ENCODE measurements at places on chromosomes 2 and 18. TPM values are rescaled to one million over a fixed set of nuclear protein-coding genes. Genes with fewer than 3 reads are reported as not detected.

DNA sequence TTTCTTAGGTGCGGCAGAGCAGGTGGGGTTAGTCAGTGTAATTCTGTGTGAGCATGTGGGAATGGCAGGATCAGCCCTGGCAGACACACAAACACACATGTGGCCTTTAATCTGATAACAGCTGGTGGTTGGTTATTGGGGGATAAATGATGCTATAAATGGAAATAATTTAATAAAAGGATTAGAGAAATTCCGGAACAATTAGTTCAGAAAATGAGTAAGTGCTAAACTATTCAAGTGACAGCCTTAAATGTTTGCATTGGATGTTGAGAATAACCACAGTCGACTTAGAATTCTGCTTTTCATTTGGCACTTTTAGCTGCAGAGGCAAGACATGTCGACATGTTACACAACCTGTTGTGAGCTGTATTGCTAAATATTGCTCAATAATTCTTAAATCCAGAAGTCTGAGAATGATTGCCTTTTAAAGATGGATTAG is 7.2 kb downstream of the SMYD1 start:
- ATAC-seq: peak; percentile 57

Gene AAMP
- 67.0 TPM for total RNA-seq

Gene DHRS9
- total RNA-seq: 23.8 TPM

- ATAC-seq: no peak
Measured at GRCh38 chr2:63882395-63883105, 40.9 kb downstream of the UGP2 start.

Gene NXPH2
- total RNA-seq: not detected

GRCh38 chr2:237532160-237532559 is 34.2 kb upstream of the PRLH start:
- ATAC-seq: no peak

DNA sequence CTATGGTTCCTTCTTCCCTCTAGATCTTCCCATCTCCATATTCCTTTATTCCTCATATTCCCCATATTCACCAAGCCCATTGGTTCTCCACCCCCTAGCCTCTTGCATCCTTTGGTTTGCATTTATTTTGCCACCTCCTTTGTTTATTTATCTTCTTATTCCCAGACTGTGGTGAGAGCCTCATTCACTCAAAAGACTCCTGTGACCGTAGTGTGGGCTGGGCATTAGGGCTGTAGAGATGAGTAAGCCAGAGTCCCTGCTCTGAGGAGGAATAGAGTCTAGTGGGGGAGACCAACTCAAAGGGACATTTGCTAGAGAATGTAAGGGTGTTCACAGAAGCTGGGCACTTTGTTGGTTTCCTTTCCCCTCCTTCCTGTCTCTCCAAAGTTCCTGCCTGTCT is 8.3 kb downstream of the ATG16L1 start:
- ATAC-seq: no peak
